ENCODE measurements at places on chromosomes 12 and 14.

DNA sequence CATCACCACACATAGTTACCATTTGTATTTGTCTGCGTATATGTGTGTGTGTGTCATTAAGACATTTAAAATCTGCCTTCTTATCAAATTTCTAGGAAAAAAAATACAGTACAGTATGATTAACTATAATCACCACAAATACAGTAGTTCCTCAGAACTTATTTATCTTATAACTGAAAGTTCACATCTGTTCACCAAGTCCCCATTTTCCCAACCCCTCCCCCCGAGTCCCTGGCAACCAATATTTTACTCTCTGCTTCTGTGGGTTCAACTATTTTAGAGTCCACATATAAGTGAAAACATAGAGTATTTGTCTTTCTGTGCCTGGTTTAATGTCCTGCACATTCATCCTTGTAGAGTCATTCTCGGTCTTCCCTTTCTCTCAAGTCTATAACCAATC is 12.3 kb downstream of the CAPS2 start:
- no peak for DNase-seq

DNA sequence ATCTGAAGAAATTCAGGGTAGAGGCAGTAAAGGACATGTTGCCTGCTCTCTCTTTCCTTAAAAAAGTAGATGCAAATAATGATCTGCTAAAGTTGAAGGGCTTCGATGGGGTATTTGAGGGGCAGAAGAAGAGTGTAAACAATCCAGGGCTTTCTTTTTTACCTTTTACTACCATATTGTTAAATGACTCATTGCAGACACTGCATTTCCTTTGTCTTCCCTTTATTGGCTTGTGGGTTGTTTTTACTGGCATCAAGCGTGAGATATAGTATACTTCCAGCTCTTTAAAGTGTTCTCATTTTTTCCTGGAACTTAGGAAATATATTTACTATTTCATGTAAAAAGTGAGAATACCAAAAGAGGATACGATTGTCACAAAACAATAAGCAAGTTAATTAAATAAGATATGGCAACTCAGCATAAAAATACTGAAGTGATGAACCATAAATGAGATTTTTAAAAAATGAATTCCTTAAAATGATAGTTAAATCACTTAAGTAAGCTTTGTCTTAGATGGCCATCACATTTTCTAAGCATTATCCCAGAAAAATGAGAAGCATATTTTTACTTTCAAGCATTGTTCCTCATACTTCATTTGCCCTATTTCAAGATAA is 72.3 kb upstream of the KRAS start:
- DNase-seq = no peak

- no peak for DNase-seq
Measured at GRCh38 chr12:55036326-55037115, 16.7 kb downstream of the NEUROD4 start.

DNA sequence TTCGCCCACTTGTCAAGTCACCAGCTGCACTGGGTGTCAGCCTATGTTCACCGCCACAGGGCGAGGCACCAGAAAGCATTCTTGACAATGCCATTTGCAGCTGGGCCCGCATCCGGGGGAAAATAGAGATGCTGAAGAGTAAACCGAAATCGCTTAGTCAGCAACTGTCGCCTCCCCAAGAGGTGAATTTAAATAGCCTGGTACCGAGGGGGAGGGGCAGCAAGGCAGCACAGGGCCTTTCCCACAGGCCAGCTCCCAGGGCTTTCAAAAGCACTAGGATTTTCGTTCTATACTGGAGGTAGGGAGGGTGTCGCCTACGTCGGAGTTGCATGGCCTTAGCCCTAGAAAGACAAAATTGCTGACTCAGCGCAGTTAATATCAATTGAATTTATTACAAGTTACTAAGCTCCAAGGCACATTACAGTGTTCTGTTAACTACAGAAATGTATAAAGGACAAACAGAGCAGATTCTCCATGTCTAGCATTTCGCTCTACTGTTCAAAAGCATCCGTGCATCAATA is 4.3 kb downstream of the IRF2BPL start:
- DNase-seq = no peak

DNA sequence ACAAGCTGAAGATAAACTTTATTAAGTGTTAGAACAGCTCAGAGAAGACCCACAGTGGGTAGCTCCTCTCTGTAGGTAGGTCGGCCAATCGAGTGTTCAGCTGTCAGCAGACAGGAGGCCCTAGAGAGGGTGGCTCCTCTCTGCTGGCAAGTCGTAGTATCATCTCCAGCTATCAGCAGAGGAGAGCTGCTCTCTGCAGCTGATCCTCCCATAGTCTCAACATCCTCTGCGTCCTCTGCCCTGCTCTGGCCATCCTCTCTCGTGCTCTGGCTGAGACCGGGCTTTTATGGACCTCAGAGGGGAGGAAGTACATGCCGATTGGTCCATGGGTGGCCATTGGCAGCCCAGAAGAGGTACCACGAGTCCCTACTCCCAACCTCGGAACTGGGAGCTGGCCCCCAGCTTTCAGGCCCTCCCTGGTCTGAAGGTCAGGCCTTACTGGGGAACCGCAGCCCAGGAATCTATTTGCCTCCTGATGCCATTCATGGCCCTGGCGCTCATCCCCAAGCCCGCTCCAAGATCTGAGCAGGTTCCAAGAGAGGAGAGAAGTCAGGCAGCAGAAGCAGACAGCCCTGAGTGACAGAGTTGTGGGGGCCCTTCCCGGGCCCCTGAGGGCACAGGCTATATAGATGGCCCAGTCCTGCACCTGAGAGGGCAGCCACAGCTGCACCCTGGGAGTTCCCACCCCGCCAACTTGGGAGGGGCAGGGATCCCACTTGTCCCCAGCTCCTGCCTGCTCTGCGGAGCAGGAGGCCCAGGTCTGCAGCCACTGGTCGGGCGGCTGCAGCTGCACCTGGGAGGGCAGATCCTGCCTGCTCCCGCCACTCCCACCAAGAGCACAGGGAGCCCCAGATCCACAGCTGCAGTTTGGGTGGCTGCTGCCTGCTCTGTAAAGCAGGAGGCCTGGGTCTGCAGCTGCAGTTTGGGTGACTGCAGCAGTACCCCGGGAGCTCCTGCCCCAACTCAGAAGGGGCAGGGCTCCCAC is 3.5 kb upstream of the PWP1 start:
- DNase-seq = no peak

DNA sequence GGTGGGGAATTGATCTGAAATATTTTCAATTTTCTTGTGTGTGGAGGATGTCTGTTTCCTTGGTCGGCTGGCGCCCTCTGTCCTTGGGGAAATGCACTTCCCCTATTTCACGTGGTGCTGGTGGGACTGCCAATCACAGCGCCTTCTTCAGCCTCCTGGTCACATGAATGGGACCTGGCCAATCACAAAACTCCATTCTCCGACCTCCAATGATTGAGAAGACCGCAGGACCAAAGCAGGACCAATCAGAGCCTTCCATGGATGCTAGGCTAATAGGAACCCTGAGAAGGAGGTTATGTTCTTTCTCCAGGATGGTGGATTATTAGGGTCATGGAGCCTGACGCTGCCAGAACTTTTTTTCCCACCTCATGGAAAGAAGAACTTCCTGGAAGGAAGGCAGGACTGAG is 188.7 kb downstream of the TTC8 start:
- no peak for DNase-seq

DNA sequence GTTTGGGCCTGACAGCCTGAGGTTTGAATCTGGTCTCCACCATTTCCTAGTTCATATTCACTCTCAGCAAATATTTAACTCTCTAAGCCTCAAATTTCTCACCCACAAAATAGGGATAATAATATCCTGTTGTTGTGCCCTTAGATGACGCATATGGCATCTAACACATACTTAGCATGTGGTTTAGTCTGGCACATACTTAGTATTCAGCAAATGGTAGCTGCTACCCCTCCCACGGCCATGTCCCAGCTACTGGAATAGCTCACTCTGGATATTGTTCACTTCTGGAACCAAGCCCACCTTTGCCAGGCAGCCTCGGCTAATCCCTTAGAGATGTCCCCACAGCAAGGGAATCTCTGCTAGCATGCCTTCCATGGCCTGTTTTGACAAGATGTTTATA is 53.3 kb downstream of the BICD1 start:
- no peak for DNase-seq

- no peak for DNase-seq
Measured at GRCh38 chr12:130473266-130473665, 135.6 kb downstream of the PIWIL1 start.

GRCh38 chr12:107135177-107135576 is 41.8 kb upstream of the CRY1 start:
- DNase-seq = no peak

GRCh38 chr12:57564178-57564740 is 14.4 kb downstream of the KIF5A start:
- DNase-seq = no peak

- DNase-seq = no peak
Measured at GRCh38 chr12:47349137-47350061, 269.6 kb upstream of the AMIGO2 start.

DNA sequence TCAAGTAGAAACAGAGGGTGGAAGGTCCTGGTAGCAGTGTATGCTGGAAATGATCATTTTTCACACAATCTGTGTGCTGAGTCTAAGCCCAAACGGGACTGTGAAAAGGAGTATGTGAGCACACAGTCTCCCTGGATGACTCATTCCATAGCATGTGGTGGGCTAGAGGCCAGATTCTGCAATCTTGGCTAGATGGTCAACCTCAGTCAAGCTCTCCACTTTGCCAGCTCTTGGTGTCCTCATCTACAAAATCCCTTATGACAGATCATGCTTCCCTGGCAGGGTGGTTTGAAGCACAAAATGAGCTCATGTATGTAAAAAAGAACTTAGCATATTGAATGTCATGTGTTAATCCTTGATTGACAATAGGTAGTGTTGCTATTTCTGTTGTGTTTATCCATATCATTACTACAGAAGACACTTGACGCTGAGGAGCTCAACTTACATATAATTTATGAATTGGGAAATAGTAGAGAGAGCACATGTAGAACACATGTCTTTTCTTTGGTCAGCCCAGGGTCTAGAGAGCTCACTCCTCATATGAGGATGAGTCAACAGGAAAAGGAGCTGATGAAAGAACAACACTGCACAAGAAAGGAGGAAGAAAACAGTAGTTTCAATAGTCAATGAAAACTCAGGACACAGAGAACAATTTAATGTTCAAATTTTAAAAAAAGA is 517.5 kb downstream of the BCL11B start:
- DNase-seq = no peak

DNA sequence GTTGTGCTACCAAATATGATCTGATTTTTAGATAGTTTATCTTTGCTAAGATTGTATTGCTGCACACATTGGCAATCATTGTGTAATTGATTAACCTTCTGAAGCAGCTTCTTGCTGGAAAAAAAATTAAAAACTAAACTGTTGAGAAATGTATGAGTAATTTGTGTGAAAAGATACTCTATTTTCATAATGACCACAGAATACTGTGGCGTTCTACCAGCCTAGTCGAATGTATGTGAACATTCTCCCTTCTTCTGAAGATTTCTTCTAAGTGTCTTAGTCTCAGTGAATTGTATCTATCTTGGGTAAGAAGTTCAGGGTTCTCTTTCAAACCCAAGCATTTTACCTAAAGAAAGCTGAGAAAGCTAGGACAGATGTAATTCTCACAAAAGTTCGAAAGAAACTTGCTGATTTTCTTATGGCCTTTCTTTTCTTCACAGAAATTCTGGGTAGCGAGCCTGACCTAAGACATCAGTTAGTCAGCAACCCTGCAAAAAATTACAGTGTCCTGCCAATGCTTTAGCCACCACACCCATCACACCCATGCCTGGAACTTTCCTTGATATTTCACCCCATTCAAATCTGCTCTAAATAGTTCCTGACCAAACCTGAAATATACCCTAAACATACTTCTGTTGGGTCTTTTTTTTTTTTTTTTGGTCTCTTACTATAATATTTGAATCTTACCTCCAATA is 27.1 kb upstream of the C12orf71 start:
- DNase-seq = no peak

DNA sequence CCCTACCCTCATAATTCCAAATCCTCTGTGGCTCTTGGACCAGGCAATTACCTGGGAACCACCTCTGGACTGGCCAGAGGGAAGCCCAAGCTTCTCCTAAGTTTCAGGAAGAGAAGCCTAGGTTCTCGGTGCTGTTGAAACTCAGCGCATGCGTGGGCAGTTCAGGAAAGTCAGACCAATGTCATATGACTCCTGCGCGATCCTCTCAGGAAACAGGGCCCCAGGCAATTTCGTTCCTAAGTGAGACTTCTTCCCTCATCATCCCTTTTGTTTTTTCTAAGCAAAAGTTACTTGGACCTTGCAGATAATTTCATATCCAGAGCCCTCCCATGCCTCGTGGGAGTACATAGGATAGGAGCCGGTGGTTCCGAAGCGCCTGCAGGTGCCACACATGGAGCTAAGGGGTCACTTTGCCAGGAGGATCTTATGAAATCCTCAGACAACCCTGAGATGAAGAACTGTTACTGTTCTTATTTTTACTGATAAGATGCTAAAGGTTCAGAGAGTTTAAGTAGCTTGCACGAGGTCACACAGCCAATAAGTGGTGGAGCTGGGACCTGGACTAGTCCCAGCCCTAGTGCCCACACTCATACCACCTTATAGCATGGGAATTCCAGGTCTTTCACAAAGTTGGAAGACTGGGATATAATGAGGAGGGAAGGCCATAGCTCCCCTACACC is 168.2 kb downstream of the ZFP36L1 start:
- DNase-seq = no peak

DNA sequence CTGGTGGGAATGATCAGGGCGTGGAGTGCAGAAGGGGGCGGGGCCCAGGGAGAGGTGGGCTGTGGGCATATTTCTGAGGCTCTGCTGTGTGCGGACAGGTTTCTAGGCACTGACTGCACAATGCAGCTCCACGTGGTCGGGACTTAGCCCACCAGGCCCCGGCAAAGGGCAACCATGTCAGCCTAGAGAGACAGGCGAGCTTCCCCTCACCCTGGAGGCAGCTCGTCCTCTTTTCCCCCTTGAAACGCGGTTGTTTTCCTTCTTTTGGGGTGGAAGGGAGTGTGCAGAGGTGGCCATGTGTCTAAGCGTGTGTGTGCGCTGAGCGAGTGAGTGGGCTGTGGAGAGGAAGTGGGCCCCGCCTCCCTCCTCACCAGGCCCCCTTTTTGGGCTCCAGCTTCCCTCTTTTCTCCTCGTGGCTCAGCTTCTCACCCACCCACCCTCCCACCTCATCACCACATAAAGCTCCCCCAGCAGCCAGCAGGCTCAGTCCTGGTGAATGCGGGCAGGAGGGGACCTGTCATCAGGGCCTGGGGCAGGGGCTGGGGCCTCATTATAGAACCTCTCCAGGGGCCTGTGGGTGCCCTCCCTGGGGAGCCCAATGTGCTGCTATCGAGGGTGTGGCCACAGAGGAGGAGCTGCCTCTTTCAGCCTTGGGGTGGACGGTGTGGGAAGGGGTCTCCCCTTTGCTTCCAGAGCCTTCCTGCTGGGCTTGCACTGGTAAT is 22.0 kb downstream of the LRTM2 start:
- no peak for DNase-seq

DNA sequence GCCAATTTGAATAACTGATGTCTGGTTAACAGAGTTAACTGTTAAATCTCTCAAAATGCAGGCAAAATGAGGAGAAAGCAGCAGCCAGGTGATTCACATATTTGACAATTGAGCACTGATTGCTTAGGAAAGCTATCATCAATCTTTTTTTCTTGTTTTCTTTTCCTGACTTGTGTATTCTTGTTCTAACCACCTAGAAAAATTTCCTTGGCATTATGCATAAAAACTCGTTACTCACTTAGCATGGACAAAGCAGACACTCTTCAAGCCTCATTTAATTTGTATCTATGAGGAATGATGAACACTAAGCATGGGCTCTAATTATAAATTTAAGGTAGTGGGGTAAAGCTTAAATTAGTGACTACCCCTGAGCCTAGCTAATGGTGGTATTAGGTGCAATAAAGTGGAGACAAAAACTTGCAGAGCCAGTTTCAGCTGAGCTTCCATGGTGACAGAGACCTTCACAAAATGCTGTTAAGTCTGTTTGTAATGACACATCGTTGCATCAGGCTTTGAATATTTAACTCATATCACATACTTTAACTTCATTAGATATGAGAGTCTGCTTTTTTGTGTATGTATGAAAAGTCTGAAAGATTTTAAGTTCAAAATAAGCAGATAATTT is 52.0 kb downstream of the RASSF9 start:
- DNase-seq = no peak

Measured in T47D (cell line).